ENCODE measurements at places on chromosomes 7 and 10.
A peak's percentile ranks its signal among the peaks of the same experiment; 100 is the strongest.

GRCh38 chr10:6823770-6824169 lies 243.7 kb upstream of the PRKCQ start:
- DNase-seq, result no peak
- H3K27me3 ChIP-seq, result peaks cover 12% of the 10 kb centered on the region
- no peaks in the 10 kb centered on the region for H3K4me1 ChIP-seq

- peaks cover 3% of the 10 kb centered on the region for H3K4me1 ChIP-seq
- no peak overlapping the region for H3K27ac ChIP-seq
- DNase-seq, result no peak
- H3K4me3 ChIP-seq, result no peak overlapping the region
- no peaks in the 10 kb centered on the region for H3K27me3 ChIP-seq
These were observed 71.1 kb downstream of the INPP5A start for GRCh38 chr10:132608511-132609195.

GRCh38 chr10:9305018-9305655 lies 1250.6 kb downstream of the GATA3 start:
- H3K36me3 ChIP-seq, result no peaks in the 10 kb centered on the region
- H3K4me1 ChIP-seq, result no peaks in the 10 kb centered on the region
- peaks cover 8% of the 10 kb centered on the region for H3K27me3 ChIP-seq
- H3K4me3 ChIP-seq, result no peak overlapping the region

GRCh38 chr10:527416-527815 lies 162.1 kb downstream of the DIP2C start:
- no peak overlapping the region for H3K27ac ChIP-seq
- no peaks in the 10 kb centered on the region for H3K27me3 ChIP-seq
- H3K4me3 ChIP-seq, result no peak overlapping the region
- no peaks in the 10 kb centered on the region for H3K36me3 ChIP-seq
- DNase-seq, result no peak

GRCh38 chr10:102675011-102675665 lies 30.9 kb downstream of the TRIM8 start:
- no peak overlapping the region for H3K4me3 ChIP-seq
- peak; percentile 51 for DNase-seq
- H3K4me1 ChIP-seq, result peaks cover 54% of the 10 kb centered on the region
- H3K36me3 ChIP-seq, result no peaks in the 10 kb centered on the region

DNA sequence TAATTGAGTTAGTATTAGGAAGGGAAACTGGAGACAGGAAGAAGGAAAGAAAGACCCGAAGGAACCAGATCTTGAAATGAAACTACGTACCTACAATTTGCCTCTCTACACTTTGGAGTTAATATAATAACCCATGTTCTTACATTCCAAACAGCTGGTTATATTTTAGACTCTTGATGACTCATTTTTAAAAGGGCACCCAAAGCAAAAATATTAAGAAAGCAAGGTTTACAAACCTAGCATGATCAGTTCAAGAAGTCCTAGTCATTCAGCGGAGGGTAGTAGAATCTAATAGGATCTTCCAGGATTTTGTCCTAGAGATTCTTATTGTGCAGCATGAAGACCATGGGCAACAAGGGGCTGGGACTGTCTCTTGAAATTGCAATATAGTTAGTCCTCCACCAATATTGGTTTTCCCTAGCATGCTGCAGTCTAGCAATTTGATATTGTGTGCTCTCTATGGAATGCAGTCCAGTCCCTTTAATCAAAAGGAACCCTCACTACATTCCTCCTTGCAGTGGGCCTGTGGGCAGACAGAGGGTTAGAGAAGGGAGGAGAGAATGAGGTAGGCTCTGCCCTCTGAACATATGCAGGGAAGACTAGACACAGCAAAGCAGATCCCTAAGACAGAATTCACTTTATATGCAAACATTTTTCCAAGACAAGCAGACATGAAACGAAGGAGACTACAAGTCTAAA lies 230.3 kb downstream of the INHBA start:
- no peaks in the 10 kb centered on the region for H3K27me3 ChIP-seq
- H3K4me3 ChIP-seq, result no peak overlapping the region
- no peak for DNase-seq
- H3K4me1 ChIP-seq, result no peaks in the 10 kb centered on the region
- H3K36me3 ChIP-seq, result no peaks in the 10 kb centered on the region
- H3K27ac ChIP-seq, result no peak overlapping the region

- H3K27ac ChIP-seq, result peak overlapping the region; percentile 31
- H3K4me3 ChIP-seq, result no peak overlapping the region
- peaks cover 26% of the 10 kb centered on the region for H3K4me1 ChIP-seq
- H3K27me3 ChIP-seq, result no peaks in the 10 kb centered on the region
These were observed 212.7 kb downstream of the TAX1BP1 start for GRCh38 chr7:27952456-27953285.

DNA sequence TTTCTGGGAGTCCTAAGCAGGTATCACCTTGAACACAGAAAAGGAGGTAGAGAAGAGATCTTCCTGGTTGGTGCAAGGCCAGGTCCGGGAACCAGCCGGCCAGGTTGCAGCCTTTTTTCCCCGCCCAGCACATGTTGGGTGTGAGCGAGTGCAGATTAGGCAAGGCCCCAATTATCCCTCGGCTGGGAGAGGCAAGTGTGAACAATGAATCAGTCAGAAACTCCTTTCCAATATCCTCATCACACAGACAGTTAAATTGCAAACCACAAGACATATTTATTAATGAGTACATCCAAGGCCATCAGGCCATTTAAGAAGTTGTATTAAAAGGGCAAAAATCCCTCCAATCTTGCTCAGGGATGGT lies 115.0 kb upstream of the AFAP1L2 start:
- peak; percentile 89 for DNase-seq
- no peaks in the 10 kb centered on the region for H3K36me3 ChIP-seq
- H3K27ac ChIP-seq, result peak overlapping the region; percentile 90

- H3K27me3 ChIP-seq, result peaks cover 10% of the 10 kb centered on the region
- no peaks in the 10 kb centered on the region for H3K4me1 ChIP-seq
- H3K36me3 ChIP-seq, result no peaks in the 10 kb centered on the region
- H3K4me3 ChIP-seq, result no peak overlapping the region
- H3K27ac ChIP-seq, result no peak overlapping the region
- peak; percentile 45 for DNase-seq
These were observed 127.0 kb downstream of the TCERG1L start for GRCh38 chr10:131184503-131184902.

DNA sequence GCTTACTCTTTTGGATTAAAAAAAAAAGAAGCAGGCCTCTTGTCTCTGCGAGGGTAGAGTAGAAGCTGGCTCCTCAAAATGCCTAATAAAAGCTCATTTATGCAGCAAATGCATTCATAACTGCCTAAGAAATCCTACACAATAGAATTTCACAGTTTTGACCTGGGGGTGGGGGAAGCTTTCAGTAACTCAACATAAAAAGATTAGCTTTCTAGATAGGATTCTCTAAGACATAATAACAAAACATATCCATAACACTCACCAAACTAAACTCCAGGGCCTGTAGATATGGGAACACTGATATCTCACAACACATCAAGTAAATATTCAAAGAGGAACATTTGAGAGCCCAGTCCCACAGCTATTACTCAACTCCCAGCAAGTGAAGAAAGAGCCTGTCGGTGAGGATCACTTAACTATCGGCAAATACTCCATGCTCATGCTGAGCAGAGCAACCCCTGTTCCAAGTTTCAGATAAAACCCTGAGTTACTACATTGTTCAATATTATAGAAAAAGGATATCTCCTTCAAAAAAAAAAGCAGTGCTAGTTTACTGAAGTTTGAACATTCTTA lies 88.1 kb downstream of the COBL start:
- no peak for DNase-seq
- peak overlapping the region; percentile 70 for H3K27ac ChIP-seq
- H3K4me1 ChIP-seq, result peaks cover 50% of the 10 kb centered on the region
- peak overlapping the region; percentile 25 for H3K4me3 ChIP-seq
- H3K36me3 ChIP-seq, result no peaks in the 10 kb centered on the region

DNA sequence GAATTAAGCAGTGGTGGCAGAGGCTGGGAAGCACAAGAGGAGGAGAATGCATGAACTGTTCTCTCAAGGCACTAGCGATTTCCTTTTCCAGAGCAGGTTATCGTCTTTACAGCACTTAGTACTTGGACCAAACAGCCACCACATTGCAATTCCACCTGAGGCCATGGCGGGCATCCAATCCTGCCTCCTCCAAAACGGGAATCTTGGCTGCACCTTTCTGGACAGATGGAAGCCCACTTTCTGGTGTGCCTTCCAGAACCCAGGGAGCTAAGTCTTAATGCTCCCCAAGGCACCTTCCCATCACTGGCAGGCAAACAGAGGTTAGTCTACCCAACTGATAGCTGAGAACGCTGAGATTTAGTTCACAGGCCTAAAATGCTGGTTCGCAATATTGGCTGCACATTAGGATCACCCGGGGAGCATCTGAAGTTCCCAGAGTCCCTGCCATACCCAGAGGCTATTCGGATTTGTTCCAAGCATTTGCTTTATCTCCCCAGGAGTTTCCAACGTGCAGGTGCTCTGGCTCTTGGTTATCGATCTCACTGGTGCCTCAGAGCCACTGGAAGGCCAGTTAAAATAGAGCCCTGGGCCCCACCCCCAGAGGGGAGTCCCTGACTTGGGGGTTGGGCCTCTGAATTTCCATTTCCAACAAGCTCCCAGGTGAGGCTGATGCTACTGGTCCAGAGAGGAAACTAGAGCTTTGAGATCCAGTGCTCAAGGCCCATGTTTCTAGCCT lies 62.2 kb downstream of the KCNMA1 start:
- no peak overlapping the region for H3K4me3 ChIP-seq
- H3K27ac ChIP-seq, result no peak overlapping the region
- no peak for DNase-seq
- H3K4me1 ChIP-seq, result no peaks in the 10 kb centered on the region
- no peaks in the 10 kb centered on the region for H3K36me3 ChIP-seq

- H3K27me3 ChIP-seq, result no peaks in the 10 kb centered on the region
- H3K4me3 ChIP-seq, result no peak overlapping the region
- H3K27ac ChIP-seq, result no peak overlapping the region
- no peaks in the 10 kb centered on the region for H3K36me3 ChIP-seq
These were observed 207.8 kb downstream of the DYNC1I1 start for GRCh38 chr7:95980167-95980566.

GRCh38 chr10:19979628-19980027 lies 163.4 kb downstream of the PLXDC2 start:
- H3K27me3 ChIP-seq, result no peaks in the 10 kb centered on the region
- DNase-seq, result no peak
- H3K27ac ChIP-seq, result no peak overlapping the region
- H3K36me3 ChIP-seq, result no peaks in the 10 kb centered on the region

- no peak overlapping the region for H3K27ac ChIP-seq
- no peaks in the 10 kb centered on the region for H3K36me3 ChIP-seq
- DNase-seq, result peak; percentile 82
These were observed 76.2 kb downstream of the VIPR2 start for GRCh38 chr7:159068488-159068811.

DNA sequence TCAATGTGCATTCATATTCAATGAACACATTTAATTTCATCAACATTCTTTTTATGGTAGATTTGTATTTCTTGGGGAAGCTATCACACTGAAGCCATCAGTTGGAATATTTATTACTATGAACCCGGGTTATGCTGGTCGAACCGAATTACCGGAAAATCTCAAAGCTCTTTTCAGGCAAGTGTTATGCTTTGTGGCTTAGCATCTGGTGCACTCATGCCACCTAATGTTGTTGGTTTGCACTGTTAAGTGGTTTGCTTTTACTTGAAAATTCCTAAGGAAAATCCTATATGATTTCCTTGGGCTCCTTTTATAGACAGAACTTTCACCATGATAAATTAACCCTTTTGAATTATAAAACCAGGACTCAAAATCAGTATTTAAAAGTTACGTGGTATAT lies 147.9 kb downstream of the DNAH11 start:
- H3K36me3 ChIP-seq, result no peaks in the 10 kb centered on the region
- no peak overlapping the region for H3K4me3 ChIP-seq
- DNase-seq, result no peak
- H3K27ac ChIP-seq, result no peak overlapping the region
- no peaks in the 10 kb centered on the region for H3K4me1 ChIP-seq

DNA sequence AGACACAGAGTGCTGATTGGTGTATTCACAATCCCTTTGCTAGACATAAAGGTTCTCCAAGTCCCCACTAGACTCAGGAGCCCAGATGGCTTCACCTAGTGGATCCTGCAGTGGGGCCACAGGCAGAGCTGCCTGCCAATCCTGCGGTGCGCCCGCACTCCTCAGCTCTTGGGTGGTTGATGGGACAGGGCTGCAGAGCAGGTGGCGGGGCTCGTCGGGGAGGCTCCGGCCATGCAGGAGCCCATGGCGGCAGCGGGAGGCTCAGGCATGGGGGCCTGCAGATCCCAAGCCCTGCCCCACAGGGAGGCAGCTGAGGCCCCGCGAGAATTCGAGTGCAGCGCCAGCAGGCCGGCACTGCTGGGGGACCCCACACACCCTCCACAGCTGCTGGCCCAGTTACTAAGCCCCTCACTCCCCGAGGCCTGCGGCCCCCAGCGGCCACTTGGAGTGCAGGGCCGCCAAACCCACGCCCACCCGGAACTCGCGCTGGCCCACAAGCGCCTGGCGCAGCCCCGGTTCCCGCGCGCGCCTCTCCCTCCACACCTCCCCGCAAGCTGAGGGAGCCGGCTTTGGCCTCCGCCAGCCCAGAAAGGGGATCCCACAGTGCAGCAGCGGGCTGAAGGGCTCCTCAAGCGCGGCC lies 7.7 kb upstream of the BET1 start:
- no peaks in the 10 kb centered on the region for H3K36me3 ChIP-seq
- DNase-seq, result no peak
- H3K27ac ChIP-seq, result no peak overlapping the region
- H3K4me3 ChIP-seq, result no peak overlapping the region

GRCh38 chr7:137935884-137936508 lies 65.9 kb downstream of the CREB3L2 start:
- H3K36me3 ChIP-seq, result no peaks in the 10 kb centered on the region
- H3K4me3 ChIP-seq, result peak overlapping the region; percentile 26
- no peak for DNase-seq
- H3K4me1 ChIP-seq, result peaks cover 59% of the 10 kb centered on the region

All from suprapubic skin (tissue), 4 donors.